ENCODE measurements at places on chromosomes 4 and X.

DNA sequence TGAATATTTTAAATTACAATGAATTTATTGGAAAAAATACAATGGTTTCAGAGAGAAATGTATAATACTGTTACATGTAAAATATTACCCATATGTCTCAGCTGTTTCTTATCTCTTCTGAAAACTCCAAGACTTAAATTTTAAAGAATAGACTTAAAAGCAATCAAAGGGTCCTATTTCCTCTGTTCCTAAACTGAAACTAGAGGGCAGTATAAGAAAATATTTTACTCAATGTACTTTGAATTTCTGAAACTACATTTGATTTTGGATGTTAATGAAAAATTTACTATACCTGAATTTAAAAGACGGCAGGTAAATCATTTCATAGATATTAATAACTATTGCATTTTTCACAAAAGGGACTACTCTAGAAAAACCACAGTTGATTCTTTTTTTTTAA lies 200.2 kb downstream of the LRBA start:
- no peak for DNase-seq

GRCh38 chr4:98583265-98583664 lies 75.1 kb downstream of the TSPAN5 start:
- no peak for DNase-seq

DNA sequence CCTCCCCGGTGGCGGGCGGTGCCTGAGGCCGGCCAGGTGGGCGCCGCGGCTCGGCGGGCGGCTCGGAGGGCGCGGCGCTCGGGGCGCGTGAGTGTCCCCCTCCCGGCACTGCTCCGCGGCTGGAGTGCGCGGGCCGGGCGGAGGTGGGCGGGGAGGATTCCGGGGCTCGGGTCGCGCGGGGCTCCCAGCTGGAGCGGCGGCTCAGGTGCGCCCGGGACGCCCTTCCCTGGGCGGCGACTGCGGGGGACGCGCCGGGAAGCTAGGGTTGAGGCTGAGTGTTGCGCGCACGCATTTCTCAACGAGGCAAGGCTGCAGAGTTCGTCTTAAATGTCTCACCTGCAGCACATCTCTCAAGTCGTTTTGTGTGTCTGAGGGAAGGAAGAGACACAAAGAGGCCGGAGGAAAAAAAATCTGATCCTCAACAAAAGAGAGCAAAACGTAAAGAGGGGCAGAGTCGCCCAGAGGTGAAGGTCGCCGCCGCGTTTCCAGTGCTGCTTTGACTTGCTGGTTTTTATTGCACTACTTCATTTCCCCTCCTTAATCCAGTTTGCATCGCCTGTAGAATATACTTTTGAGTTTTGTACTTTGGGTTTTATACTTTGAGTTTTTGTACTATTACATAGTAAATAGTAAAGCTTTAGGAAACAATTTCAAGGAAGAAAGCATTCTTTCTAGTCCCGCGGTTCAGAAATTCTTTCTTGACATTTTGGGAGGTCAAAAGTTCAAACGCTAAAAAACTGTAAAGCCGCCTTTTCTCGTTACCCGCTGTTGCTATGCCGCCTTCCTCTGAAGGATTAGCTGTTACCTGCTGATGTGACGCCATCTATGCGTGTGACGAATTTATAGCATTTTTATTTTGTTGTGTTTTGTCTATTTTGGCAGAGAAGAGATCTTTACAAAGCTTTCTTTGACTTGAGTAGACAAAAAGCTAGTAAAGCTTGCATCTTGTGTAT lies 106.5 kb upstream of the STOX2 start:
- DNase-seq, result no peak

DNA sequence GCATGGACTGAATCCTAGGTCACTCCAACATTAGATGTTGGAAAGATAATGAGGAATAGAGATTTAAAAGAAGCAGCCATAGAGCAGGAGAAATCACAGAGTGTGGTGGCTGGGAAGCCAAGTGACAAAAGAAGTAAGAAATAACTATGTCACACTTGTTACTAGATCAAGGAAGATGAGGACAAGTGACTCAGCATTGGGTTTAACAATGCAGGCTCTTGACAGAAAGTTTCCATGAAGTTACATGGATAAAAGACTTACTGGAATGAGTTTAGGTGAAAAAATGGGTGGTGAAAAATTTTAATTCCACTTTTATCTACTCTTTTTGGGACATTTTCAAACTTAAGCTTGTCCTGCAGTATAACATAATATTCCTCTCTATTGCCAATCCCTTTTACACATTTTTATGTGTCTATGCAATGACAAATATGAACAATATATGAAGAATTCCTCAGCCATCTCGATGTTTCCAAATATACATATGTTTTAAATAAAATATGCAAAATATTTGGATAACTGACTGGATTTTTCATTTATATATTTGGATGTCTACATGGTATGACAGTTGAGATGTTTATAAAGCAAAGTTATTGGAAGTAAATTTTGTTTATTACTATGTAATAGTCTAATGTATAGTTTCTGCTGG lies 462.6 kb downstream of the IL15 start:
- no peak for DNase-seq

GRCh38 chrX:103101299-103102042 lies 8.5 kb upstream of the NXF3 start:
- DNase-seq, result no peak

- DNase-seq, result no peak
These were observed 238.2 kb downstream of the GPC3 start for GRCh38 chrX:133747196-133747595.

DNA sequence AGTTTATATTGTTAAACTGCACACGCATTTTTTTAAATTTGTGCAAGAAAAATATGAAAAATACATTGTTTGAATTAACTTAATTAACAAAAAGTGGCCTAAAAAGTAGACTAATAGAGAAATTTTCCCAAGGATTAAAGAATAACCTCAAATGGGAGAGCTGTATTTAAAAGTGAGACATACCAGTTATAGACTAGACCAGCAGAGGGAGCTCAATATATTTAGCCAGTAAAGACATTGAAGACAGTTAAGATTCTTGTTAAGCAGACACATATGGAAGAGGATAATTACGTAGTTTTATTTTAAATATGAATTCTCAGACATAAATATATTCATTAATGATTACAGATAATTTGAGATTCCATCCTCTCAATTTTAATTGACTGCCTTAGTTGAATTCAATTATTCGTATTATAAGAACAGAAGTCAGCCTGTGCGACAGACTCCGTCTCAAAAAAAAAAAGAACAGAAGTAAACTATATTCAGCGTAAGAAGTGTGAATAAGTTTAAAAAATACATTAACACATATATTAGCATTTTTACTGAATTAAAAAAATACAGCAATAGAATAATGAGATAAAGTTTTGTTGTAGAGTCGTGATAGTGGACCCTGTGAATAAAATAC lies 64.8 kb downstream of the GLRA3 start:
- DNase-seq, result no peak
